Gastrocnemius medialis (tissue), 4 donors: ENCODE measurements at places on chromosomes 2 and 18. TPM values are rescaled to one million over a fixed set of nuclear protein-coding genes. Genes with fewer than 3 reads are reported as not detected.

The TOGARAM2 gene
- total RNA-seq = 64.4 TPM

The TAF1B gene
- 8.4 TPM for total RNA-seq

The TMEM169 gene
- not detected for total RNA-seq

- DNase-seq = no peak
Measured at GRCh38 chr18:69935319-69936190, 12.1 kb downstream of the CD226 start.

DNA sequence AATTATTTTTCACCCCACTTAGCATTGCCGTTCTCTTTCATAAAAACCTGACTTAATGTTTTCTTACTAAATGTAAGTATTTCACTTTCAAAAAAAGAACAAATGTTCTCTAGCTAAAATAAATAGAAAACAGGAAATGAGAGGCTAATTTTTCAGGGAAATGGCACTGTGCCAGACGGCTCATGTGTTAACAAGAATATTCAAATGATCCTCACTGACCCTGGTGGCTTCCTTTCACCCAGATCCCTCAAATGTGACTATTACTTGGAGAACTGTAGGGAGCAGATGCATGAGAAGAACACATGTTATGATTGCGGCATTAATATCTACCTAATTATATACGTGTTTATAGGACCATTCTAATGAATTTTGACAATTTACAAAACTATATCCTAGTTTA is 827.7 kb downstream of the SOCS6 start:
- no peak for DNase-seq

DNA sequence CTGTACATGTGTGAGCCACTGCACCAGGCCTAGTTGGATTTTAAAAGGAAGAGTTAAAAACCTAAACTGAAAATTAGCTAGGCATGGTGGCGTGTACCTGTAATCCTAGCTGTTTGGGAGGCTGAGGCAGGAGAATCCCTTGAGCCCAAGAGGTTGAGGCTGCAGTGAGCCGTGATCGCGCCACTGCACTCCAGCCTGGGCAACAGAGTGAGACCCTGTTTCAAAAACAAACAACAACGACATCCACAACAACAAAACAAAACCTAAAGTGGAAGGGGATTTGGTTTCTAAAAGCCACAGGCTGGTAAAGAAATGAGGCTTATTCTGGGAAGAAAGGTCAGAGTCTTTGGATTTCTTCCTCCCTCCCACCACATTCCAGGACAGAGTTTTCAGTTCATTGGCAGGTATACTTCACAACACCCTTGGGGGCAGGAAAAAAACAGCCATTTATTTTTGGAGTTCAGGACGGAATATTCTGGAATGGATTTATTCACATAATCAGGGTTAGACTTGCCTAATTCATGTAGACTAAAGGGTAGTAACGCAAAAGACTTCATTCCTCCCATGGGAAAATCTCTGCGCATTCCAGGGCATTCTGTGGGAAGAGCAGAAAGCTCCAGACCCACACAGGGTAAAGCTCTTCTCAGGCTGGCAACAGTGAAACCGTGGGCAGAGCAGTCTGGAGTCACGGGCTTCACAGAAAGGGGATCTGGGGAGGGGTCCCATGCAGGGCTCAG is 34.9 kb downstream of the TEX44 start:
- DNase-seq = no peak

GRCh38 chr2:218230882-218231281 is 13.9 kb downstream of the ARPC2 start:
- no peak for DNase-seq

GRCh38 chr2:159292157-159292556 is 5.7 kb upstream of the WDSUB1 start:
- no peak for DNase-seq
